ENCODE measurements at places on chromosomes 1 and 21.

DNA sequence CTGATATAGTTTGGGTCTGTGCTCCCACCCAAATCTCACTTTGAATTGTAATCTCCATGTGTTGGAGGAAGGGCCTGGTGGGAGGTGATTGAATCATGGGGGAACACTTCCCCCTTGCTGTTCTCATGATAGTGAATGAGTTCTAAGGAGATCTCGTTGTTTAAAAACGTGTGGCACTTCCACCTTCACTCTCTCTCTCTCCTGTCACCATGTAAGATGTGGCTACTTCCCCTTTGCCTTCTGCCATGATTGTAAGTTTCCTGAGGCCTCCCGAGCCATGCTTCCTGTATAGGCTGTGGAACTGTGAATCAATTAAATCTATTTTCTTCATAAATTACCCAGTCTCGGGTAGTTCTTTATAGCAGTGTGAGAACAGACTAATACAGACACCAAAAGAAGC, 40.4 kb downstream of the FRRS1 start:
- no peak for DNase-seq

- no peak for DNase-seq
Observed at GRCh38 chr1:178689769-178690168, 35.3 kb upstream of the RALGPS2 start.

DNA sequence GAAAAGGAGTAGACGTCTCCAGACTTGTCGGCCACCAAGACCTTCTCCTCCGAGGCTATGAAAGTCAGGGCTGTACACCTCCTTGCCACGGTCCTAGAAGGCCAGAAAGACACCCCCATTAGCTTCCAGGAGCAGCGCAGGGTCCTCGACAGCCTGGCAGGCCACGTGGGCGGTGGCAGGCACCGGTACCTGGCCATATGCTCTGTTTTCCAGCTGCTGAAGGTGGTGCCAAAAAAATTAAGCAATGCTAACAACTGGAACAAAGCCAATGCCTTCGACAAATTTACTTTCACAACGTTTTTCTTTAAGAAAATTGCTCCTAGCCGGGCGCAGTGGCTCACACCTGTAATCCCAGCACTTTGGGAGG, 15.9 kb downstream of the WDR4 start:
- DNase-seq: no peak

GRCh38 chr1:12180315-12180714, 13.5 kb downstream of the TNFRSF1B start:
- DNase-seq: no peak

DNA sequence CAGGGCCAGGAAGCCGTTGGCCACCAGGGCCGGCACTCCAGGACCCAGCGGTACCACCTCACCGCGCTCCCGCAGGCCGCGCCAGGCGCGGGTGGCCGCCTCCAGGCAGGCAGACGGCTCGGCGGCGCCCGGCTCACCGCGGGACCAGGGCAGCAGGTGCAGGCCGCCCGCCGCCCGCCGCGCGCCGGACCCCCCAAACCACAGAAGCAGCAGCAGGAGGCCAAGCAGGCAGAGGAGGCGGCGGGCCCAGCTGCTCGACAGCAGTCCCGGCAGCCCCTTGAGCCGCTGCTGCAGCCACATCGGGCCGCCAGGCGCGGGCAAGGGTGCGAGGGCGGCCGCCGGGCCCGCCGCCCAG, 312 bp downstream of the KIAA2013 start:
- no peak for DNase-seq

GRCh38 chr1:71037829-71038620, 9.6 kb downstream of the PTGER3 start:
- DNase-seq: no peak

GRCh38 chr1:54323324-54323739, 82.9 kb downstream of the SSBP3 start:
- no peak for DNase-seq

- DNase-seq: no peak
Observed at GRCh38 chr1:220032911-220033310, 13.4 kb downstream of the EPRS1 start.

- DNase-seq: no peak
Observed at GRCh38 chr1:236759252-236759859, 35.7 kb upstream of the MTR start.

Measured in epithelial cell of proximal tubule (primary cell).